Activated CD8-positive, alpha-beta memory T cell treated with anti-CD3 and anti-CD28 coated beads, Interleukin-2, amount 10 ng/mL, durations not matched to agents 7 days and 5 days (primary cell): ENCODE measurements at places on chromosomes 6 and 20.

- H3K27me3 ChIP-seq: peaks cover 33% of the 10 kb centered on the region
- no peak for DNase-seq
- no peaks in the 10 kb centered on the region for H3K4me1 ChIP-seq
Observed at GRCh38 chr20:62220666-62221568, 839 bp upstream of the HRH3 start.

DNA sequence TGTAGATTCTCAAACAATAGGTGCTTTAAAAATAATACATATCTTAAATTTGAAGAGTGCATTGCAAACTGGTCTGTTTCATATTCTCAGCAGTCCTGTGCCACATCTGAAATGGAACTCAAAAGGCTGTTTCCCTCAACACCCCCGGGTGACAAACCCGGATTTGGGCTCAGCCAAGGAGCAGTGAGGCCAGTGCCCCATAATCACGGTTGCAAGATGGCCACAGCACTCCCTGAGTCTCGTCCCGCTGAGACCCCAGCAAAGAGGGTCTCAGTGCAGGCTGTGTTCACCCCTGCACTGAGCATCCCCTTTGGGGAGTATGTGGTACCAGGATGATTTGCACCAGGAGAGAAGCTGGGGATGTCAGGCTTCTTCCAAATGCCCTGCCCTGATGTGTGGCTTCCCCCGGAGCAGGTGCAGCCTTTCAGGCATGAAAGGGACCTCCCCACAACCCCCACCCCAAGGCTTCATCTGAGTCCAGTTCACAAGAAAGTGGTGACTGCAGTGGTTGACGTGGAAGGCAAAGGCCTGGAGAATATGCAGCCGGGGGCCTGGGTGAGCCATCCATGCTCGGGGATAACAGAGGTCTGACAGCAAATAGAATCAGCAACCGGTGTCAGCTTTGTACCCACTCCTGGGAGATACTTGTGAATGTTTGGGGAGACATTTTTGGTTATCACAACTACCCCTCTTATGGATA lies 202.9 kb downstream of the SYNDIG1 start:
- H3K27me3 ChIP-seq: no peaks in the 10 kb centered on the region
- no peak overlapping the region for H3K4me3 ChIP-seq
- H3K27ac ChIP-seq: no peak overlapping the region
- no peaks in the 10 kb centered on the region for H3K36me3 ChIP-seq

DNA sequence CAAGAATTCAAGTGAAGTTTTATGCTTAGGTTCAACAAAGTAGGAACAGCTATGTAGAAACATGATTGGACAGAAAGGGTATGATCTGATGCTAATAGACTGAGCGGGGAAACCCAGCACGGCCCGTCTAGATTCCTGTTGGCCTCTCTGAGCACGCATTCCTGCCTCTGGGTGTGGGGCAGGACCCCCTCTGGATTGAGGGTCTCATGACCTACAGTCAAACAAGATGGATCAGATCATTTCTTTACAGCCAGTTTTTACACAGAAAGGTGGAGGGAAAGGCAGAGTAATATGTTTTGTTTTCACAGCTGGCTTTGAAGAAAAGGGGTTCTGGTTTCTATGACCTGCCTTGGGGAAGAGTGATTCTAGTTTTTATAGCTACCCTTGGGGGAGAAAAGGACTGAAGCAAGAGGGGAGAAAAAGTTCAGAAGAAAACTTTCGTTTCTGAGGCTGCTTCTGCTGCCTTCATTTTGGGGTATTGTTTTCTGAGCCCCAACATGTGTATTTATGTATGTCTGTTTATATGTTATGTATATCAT lies 99.6 kb upstream of the SLC22A16 start:
- H3K4me3 ChIP-seq: no peak overlapping the region
- peaks cover 6% of the 10 kb centered on the region for H3K36me3 ChIP-seq
- no peak overlapping the region for H3K27ac ChIP-seq
- no peak for DNase-seq

DNA sequence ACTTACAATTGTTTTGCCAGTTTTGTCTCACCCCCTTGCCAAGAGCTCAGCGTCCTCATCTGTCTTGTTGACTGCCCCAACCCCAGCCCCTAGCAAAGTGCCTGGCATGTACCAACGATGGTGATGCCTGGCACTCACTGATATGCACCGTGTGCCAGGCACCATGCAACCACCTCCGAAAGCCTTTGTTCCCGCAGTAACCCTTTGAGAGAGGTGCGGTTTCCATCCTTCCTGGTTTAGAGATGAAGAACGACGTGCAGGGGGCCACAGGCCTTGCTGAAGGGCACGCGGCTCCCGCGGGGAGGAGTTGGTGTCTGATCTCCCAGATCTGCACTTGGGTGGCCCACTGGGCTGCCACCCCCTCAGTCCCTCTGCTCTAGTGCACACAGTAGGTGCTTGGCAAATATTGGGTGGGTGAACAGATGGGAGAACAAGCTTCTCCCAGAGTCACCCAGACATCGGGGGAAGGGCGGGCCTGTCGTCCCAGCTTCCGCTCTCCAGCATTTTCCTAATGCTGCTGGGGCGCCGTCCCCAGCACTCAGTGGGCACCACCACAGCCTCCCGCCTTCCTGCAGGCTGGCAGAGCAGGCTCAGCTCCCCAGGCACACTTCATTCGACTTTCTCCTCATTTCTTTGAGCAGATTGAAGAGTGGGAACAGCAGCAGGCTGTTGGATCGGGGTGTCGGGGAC lies 35.3 kb downstream of the DLGAP4 start:
- no peaks in the 10 kb centered on the region for H3K4me1 ChIP-seq
- no peak overlapping the region for H3K27ac ChIP-seq
- H3K27me3 ChIP-seq: no peaks in the 10 kb centered on the region
- H3K4me3 ChIP-seq: no peak overlapping the region

DNA sequence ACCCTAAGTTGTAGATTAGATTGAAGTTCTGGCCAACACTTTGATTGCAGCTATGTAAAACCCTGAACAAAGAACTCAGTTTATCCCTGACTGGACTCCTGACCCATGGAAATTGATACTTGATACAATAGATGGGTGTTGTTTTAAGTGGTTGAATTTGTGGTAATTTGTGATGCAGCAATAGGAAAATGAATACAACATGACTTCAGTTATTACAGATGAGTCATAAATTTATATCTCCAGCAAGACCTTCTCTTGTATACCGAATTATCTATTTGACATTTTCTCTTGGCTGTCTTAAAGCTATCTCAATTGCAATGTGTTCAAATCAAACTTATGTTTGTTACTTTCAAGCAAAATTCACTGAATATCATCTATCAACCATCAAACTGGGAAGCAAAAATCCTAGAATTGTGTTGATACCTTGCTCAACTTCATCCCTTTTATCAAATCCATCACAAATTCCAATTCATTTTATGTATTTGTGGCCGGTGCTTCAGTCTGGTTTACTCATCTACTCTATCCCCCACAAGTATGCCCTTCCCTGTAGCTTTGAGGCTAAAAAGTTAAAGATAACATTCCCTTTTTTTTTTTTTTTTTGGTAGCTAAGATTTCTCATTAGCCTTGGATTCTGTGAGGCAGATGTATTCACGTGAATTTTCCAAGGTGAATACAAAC lies 129.4 kb upstream of the CENPW start:
- no peaks in the 10 kb centered on the region for H3K4me1 ChIP-seq
- no peak overlapping the region for H3K27ac ChIP-seq
- H3K27me3 ChIP-seq: no peaks in the 10 kb centered on the region
- H3K36me3 ChIP-seq: no peaks in the 10 kb centered on the region
- no peak for DNase-seq
- no peak overlapping the region for H3K4me3 ChIP-seq

DNA sequence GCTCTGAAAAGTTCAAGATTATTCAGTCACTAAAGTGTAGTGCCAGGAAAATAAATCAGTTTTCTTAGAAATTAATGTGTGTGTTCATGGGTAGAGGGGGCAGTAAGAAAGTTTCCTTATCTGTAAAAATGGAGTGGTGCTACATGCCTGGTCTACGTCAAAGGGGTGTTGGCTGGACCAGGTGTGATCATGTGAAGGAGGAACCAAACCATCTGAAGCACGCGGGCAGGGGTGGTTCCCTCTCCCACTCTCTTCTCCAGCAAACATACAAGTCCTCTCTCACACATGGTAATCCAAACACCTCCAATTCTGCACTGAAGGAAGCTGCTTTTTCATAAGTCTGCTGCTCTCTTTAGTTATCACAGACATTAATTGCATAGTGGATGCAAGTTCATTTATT lies 63.1 kb downstream of the CLIC5 start:
- H3K4me1 ChIP-seq: no peaks in the 10 kb centered on the region
- no peak overlapping the region for H3K27ac ChIP-seq
- H3K27me3 ChIP-seq: no peaks in the 10 kb centered on the region
- DNase-seq: no peak

GRCh38 chr6:37650071-37650481 lies 47.6 kb downstream of the MDGA1 start:
- peaks cover 24% of the 10 kb centered on the region for H3K27me3 ChIP-seq
- H3K4me3 ChIP-seq: no peak overlapping the region
- peaks cover 12% of the 10 kb centered on the region for H3K36me3 ChIP-seq
- DNase-seq: no peak
- no peak overlapping the region for H3K27ac ChIP-seq
- H3K4me1 ChIP-seq: peaks cover 12% of the 10 kb centered on the region

- H3K4me3 ChIP-seq: no peak overlapping the region
- peaks cover under 1% of the 10 kb centered on the region for H3K4me1 ChIP-seq
- no peak for DNase-seq
- no peaks in the 10 kb centered on the region for H3K36me3 ChIP-seq
Observed at GRCh38 chr20:57065646-57066045, 200.8 kb downstream of the BMP7 start.

DNA sequence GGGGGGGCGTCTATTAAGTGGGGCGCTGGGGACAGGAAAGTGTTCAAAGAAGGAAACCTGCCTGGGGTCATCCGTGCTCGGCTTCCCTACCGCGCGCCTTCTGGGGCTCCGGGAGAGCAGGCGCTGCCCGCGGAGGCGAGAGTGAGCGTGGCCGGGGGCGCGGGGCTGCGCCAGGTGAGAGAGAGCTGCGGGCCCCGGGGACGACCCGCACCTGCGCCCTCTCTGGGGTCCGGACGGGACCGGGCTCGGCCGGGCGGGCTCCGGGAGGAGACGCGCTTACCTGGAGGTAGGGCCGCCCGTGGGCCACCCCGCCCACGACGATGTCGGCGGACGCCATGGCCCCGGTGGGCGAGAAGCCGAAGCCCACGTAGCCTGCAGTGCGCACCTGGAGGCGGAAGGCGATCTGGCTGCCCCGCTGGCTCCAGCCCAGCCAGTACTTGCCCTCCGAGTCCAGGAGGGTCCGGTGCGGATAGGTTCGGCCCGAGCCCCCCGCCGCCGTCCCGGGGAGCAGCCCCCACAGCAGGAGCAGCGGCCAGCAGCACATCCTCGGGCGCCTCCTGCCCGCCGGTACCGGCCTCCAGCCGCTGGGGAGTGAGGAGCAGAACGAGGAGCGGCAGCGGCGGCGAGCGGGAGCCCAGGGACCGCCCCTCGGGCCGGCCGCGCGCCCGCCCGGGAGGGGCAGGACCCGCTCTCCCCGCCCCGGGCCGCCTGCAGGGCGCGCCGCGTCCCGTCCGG lies at the start of gene MOXD1:
Gene MOXD1 (minus strand): TSS at position 593 of the 735 bp plus-strand sequence. CDS start 49 bp downstream, at position 544.
- peaks cover 65% of the 10 kb centered on the region for H3K27me3 ChIP-seq
- H3K4me1 ChIP-seq: peaks cover 16% of the 10 kb centered on the region

- no peak for DNase-seq
- H3K27ac ChIP-seq: no peak overlapping the region
- H3K36me3 ChIP-seq: peaks cover 21% of the 10 kb centered on the region
- H3K4me3 ChIP-seq: no peak overlapping the region
- H3K27me3 ChIP-seq: no peaks in the 10 kb centered on the region
- H3K4me1 ChIP-seq: peaks cover 4% of the 10 kb centered on the region
Observed at GRCh38 chr6:107870381-107870780, 46.3 kb upstream of the SCML4 start.

- no peak overlapping the region for H3K27ac ChIP-seq
- H3K4me1 ChIP-seq: no peaks in the 10 kb centered on the region
- H3K36me3 ChIP-seq: no peaks in the 10 kb centered on the region
- H3K27me3 ChIP-seq: no peaks in the 10 kb centered on the region
- no peak overlapping the region for H3K4me3 ChIP-seq
- no peak for DNase-seq
Observed at GRCh38 chr20:52867305-52867704, 104.9 kb upstream of the TSHZ2 start.

DNA sequence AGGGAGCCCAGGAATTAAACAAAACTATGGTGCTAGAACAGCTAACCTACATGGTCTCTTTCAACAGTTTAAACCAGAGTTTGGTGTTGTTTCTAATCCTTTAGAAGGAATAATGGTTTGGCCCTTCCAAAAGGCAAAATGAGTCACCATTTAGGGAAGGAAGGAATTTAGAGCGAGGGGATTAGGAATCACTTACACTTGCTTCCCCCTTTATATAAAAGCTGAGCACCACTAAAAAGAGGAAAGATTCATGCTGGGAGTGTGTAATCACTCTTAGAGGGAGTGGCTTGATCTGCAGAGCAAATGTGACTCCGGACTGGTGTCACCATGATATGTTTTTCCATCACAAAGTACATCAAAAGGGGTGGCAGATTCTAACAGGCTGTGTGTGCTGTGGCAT lies 63.6 kb downstream of the F13A1 start:
- H3K4me3 ChIP-seq: no peak overlapping the region
- no peaks in the 10 kb centered on the region for H3K36me3 ChIP-seq
- H3K4me1 ChIP-seq: no peaks in the 10 kb centered on the region
- no peak for DNase-seq
- peaks cover 19% of the 10 kb centered on the region for H3K27me3 ChIP-seq

GRCh38 chr6:138406443-138406842 lies 2.4 kb downstream of the HEBP2 start:
- H3K36me3 ChIP-seq: peaks cover 37% of the 10 kb centered on the region
- H3K4me3 ChIP-seq: no peak overlapping the region
- peaks cover 4% of the 10 kb centered on the region for H3K27me3 ChIP-seq
